ENCODE measurements at places on chromosomes 6 and 20. TPM values are rescaled to one million over a fixed set of nuclear protein-coding genes. Genes with fewer than 3 reads are reported as not detected.

Gene PACRG
- total RNA-seq: 2.9 TPM

Gene ZNF334
- 14.0 TPM for total RNA-seq

Gene CDSN
- total RNA-seq: not detected

Gene RSPH4A
- 0.82 TPM for total RNA-seq

Gene TNFRSF6B
- total RNA-seq: 0.36 TPM

Gene TCP11
- total RNA-seq: not detected

Gene DDO
- 2.3 TPM for total RNA-seq

Gene KCNK17
- total RNA-seq: not detected

Gene DLL1
- 4.9 TPM for total RNA-seq

Gene ASF1A
- 26.1 TPM for total RNA-seq

Gene GLP1R
- not detected for total RNA-seq

Gene SYNGAP1
- total RNA-seq: 7.6 TPM

Gene ADGRG6
- total RNA-seq: 1.7 TPM

Gene PKIG
- 134 TPM for total RNA-seq

Gene DSE
- 50.7 TPM for total RNA-seq

Gene MUC22
- total RNA-seq: not detected

Gene OR2J3
- not detected for total RNA-seq

Gene ABHD16B
- not detected for total RNA-seq

Gene SLC35D3
- not detected for total RNA-seq

Gene KHDC1L
- not detected for total RNA-seq

Gene FAM83C
- total RNA-seq: not detected

Gene BTNL2
- total RNA-seq: not detected

Gene RCAN2
- total RNA-seq: 8.0 TPM

Gene AGER
- 0.16 TPM for total RNA-seq

Gene SCRT2
- total RNA-seq: not detected

Gene BMP2
- 10.6 TPM for total RNA-seq

Gene TBX18
- 27.1 TPM for total RNA-seq

Gene TMC2
- total RNA-seq: not detected

Gene FNDC11
- 0.25 TPM for total RNA-seq

Gene ZSWIM3
- total RNA-seq: 4.3 TPM

Gene XKR7
- total RNA-seq: not detected

Gene CPXM1
- total RNA-seq: 3.8 TPM

Gene PTCRA
- total RNA-seq: not detected

Gene SIRPD
- total RNA-seq: not detected

Gene RSPH9
- total RNA-seq: 0.57 TPM

Gene COX4I2
- not detected for total RNA-seq

Gene SLC17A3
- total RNA-seq: 1.1 TPM

Gene HLA-C
- total RNA-seq: 159 TPM

Gene GABRR1
- total RNA-seq: not detected

Gene MLN
- not detected for total RNA-seq

Gene CASS4
- 0.49 TPM for total RNA-seq

Gene CPNE5
- total RNA-seq: 0.18 TPM

Gene OR2B6
- not detected for total RNA-seq

Gene CAP2
- 6.5 TPM for total RNA-seq

Gene TFAP2A
- not detected for total RNA-seq

Gene PKIB
- total RNA-seq: 0.57 TPM

Gene COL21A1
- 29.5 TPM for total RNA-seq

Gene METTL24
- 0.09 TPM for total RNA-seq

Gene GFOD1
- 3.0 TPM for total RNA-seq

Gene WFDC2
- total RNA-seq: not detected

Gene ADGRF4
- 2.7 TPM for total RNA-seq

Gene SEMG1
- not detected for total RNA-seq

Gene TOMM6
- 38.3 TPM for total RNA-seq

Gene EDN1
- total RNA-seq: 7.4 TPM

Gene BHLHE23
- total RNA-seq: not detected

Gene HSPA12B
- total RNA-seq: 0.18 TPM

Gene HUS1B
- 0.65 TPM for total RNA-seq
